ENCODE measurements at places on chromosomes 5 and 9. TPM values are rescaled to one million over a fixed set of nuclear protein-coding genes. Genes with fewer than 3 reads are reported as not detected.

ZNF354B gene
- 17.7 TPM for total RNA-seq

MCIDAS gene
- total RNA-seq, result not detected

TAF11L10 gene
- total RNA-seq, result not detected

HEXB gene
- total RNA-seq, result 118 TPM

CDH18 gene
- not detected for total RNA-seq

DNA sequence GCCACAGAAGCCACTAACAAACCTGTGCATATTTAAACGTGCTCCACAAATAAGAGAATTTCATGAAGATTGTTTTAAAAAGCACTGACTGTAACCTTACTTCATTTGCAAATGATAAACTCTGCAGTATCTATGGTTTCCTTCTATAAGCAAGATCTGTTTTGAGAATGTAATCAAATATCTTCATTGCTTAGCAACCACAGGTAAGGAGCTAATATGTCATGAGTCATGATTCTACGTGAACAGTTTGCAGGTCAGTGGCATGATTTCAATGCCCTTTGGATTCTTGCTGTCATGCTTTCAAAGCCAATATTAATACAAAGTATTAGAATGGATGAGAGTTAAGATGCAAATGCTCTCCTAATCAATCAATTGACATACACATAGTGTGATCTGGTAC is 325.0 kb downstream of the EDIL3 start:
- no peak overlapping the region for H3K4me3 ChIP-seq
- no peaks in the 10 kb centered on the region for H3K27me3 ChIP-seq
- DNase-seq, result no peak
- H3K36me3 ChIP-seq, result no peaks in the 10 kb centered on the region
- no peak overlapping the region for H3K27ac ChIP-seq

- H3K36me3 ChIP-seq, result no peaks in the 10 kb centered on the region
- no peak for DNase-seq
- H3K27me3 ChIP-seq, result no peaks in the 10 kb centered on the region
- H3K4me1 ChIP-seq, result no peaks in the 10 kb centered on the region
Measured at GRCh38 chr9:113307396-113307975, 4.3 kb upstream of the RNF183 start.

DNA sequence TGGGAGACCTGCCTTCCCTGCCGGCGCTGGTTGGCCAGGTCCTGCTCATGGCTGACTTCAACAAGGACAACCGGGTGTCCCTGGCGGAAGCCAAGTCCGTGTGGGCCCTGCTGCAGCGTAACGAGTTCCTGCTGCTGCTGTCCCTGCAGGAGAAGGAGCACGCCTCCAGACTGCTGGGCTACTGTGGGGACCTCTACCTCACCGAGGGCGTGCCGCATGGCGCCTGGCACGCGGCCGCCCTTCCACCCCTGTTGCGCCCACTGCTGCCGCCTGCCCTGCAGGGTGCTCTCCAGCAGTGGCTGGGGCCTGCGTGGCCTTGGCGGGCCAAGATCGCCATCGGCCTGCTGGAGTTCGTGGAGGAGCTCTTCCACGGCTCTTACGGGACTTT is 10.6 kb downstream of the DIPK1B start:
- no peak for DNase-seq
- H3K27ac ChIP-seq, result no peak overlapping the region
- H3K36me3 ChIP-seq, result peaks cover 36% of the 10 kb centered on the region
- H3K4me3 ChIP-seq, result no peak overlapping the region

DNA sequence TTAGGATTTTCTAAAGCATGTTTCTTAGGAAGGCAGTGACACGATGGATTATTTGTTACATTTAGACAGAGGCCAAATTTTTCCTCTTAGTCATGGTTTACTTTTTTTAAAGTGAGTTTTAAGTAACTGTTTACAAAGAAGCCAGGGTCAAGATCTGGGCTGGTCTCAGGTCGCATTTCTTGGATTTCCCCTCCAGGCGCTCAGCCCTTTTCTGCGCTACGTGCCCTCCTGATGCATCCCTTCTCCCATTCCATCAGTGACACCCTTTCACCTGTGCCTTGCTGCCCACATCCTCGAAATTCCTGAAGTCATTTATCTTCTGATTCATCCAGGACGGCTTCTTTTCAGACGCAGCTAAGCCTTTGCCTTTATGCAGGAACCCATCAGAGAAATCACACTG is 330.3 kb downstream of the IRX1 start:
- H3K27ac ChIP-seq, result no peak overlapping the region
- no peaks in the 10 kb centered on the region for H3K36me3 ChIP-seq
- no peak for DNase-seq
- no peaks in the 10 kb centered on the region for H3K27me3 ChIP-seq
- H3K4me1 ChIP-seq, result no peaks in the 10 kb centered on the region

DNA sequence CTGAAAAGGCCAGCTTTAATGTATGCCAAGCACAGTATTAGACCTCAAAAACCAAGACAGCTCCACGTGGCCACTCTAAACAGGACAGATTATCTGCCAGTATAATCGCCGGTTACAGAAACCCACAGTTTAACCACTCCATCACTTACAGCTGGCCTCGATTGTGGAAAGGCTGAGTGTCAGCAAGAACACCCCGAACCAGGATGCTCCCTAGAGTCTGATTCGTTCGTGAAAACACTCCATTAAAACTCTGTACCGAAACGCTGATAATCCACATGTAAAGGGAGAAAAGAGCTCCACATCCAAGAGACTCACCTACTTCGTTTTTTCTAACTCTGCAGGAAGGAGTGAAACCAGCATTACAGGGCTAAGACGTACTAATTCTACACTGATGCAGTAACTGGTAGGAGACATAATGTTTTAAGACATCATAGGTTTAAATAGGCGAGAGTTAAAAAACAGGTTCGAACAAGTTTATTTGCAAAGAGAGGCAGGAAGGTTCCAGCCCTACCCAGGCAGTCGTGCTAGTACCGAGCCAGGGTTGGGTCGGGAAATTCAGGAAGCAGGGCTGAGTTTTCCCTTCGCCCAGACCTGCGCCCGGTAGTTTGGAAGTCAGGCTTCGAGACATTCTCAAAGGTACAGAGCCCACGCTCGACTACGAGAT is 949 bp downstream of the SERINC5 start:
- H3K4me1 ChIP-seq, result peaks cover 58% of the 10 kb centered on the region
- peak overlapping the region; percentile 96 for H3K27ac ChIP-seq
- H3K36me3 ChIP-seq, result no peaks in the 10 kb centered on the region

GRCh38 chr9:9621355-9621940 is 991.4 kb downstream of the PTPRD start:
- DNase-seq, result no peak
- no peaks in the 10 kb centered on the region for H3K36me3 ChIP-seq
- H3K27me3 ChIP-seq, result no peaks in the 10 kb centered on the region
- no peak overlapping the region for H3K4me3 ChIP-seq
- H3K27ac ChIP-seq, result no peak overlapping the region
